ENCODE measurements at places on chromosomes 2 and 18. TPM values are rescaled to one million over a fixed set of nuclear protein-coding genes. Genes with fewer than 3 reads are reported as not detected.

GRCh38 chr2:88452980-88453582 is 588 bp upstream of the FOXI3 start:
- DNase-seq = no peak

DNA sequence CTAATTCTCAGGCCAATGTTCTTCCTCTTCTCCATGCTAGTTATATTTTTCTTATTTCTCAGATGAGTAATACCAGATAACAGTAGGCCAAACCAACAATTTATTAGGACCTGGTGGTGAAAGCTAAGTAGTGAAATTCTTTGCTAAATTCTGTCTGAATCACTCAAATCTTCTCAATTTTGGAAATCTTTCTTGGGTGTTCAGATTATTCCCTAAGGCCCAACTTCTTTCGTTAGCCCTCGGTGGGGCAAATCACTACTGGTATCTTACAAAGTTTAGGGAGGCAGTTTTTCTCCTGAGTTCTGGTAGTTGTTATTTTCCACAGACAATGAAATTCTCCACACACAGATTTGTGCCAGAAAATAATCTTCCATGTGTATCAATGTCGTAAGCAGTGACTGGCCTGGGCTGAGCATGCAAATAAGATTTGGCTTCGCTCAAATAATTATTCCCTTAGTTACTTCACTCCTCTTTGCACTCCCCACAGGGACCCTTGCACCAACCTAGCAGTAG is 443.5 kb upstream of the SLC14A2 start:
- DNase-seq = no peak

GRCh38 chr2:118223992-118224894 is 136.0 kb downstream of the INSIG2 start:
- DNase-seq = no peak

GRCh38 chr2:177260379-177260778 is 4.1 kb downstream of the NFE2L2 start:
- DNase-seq = no peak

DNA sequence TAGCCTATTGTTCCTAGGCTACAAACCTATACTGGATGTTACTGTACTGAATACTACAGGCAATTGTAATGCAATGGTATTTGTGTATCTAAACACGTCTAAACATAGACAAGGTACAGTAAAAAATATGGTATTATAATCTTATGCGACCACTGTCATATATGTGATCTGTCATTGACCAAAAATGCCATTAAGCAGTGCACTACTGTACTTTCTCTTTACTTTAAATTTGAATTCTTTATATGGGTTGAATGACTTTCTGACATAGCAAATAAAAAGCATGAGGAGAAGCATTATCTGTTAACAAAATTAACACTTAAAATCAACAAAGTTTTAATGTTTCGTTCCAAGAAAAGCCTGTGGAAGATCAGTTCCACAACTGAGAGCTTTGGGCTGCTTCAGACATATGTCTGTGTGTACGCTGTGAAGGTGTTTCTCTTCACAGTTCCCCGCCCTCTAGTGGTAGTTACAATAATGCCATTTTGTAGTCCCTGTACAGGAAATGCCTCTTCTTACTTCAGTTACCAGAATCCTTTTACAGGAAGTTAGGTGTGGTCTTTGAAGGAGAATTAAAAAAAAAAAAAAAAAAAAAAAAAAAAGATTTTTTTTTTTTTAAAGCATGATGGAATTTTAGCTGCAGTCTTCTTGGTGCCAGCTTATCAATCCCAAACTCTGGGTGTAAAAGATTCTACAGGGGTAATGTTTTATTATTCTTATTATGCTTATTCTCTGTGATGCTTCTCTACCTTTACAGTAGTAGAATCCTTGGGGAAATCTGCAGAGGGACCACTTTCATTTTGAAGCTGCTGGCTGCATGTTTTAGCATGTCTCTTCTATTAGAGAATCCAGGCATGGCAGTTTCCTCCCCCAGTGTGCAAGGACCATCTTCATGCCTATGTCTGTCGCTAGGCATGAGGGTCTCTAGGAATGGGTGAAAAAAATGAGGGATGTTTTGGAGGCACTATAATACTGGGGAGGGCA is 54.5 kb downstream of the SCN2A start:
- peak; percentile 94 for DNase-seq

GRCh38 chr2:236840215-236840614 is 245.5 kb upstream of the COPS8 start:
- DNase-seq = no peak

DNA sequence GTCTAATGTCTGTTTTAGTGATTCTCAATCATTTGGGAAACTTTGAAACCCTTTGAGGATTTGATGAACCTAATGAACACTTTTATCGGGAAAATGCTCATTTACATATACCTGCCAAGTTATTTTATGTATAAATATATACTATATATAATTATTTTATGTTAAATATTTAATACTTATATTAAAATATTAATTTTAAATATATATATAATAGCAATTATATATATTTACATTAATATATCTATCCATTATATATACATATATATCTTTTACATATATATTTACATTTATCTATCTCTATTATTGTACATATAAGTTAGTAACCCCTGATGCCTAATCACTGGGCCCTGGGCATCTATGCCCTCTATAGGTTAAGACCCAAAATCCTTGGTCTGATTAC is 763.3 kb upstream of the FSHR start:
- DNase-seq = no peak

- DNase-seq = no peak
These were observed 47.6 kb upstream of the PTH2R start for GRCh38 chr2:208358758-208359631.

- no peak for DNase-seq
These were observed 1613.3 kb upstream of the PIK3C3 start for GRCh38 chr18:40341701-40342100.

DNA sequence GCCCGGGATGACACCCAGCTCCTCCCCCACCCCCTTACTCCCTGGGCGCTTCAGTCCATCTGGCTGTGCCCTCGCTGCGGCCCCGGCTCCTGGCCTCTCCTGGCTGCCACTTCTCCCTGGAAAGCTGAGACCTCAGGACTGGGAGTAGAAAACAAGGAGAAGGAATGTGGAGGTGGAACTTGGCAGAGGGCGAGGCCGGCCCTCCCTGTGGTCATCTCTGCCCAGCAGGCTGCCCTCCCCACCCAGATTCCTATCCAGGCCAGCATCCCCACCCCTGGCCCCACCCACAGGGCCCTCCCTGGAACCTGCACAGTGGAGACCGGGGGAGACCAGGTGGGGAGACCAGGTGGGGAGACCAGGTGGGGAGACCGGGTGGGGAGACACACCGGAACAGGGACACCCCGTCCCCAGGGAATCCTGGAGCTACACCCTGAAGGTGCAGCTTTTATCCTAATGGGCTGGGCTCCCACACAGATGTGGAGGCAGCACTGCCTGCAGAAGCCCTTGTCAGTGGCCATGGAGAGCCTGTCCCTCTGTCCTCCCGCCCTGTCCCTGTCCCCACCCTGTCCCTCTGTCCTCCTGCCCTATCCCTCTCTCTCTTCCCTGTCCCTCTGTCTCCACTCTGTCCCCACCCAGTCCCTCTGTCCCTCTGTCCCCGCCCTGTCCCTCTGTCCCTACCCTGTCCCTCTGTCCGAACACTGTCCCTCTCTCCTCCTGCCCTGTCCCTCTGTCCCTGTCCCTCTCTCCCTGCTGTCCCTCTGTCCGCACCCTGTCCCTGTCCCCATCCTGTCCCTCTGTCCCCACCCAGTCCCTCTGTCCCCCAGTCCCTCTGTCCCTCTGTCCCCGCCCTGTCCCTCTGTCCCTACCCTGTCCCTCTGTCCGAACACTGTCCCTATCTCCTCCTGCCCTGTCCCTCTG is 157.1 kb downstream of the PXDN start:
- no peak for DNase-seq

DNA sequence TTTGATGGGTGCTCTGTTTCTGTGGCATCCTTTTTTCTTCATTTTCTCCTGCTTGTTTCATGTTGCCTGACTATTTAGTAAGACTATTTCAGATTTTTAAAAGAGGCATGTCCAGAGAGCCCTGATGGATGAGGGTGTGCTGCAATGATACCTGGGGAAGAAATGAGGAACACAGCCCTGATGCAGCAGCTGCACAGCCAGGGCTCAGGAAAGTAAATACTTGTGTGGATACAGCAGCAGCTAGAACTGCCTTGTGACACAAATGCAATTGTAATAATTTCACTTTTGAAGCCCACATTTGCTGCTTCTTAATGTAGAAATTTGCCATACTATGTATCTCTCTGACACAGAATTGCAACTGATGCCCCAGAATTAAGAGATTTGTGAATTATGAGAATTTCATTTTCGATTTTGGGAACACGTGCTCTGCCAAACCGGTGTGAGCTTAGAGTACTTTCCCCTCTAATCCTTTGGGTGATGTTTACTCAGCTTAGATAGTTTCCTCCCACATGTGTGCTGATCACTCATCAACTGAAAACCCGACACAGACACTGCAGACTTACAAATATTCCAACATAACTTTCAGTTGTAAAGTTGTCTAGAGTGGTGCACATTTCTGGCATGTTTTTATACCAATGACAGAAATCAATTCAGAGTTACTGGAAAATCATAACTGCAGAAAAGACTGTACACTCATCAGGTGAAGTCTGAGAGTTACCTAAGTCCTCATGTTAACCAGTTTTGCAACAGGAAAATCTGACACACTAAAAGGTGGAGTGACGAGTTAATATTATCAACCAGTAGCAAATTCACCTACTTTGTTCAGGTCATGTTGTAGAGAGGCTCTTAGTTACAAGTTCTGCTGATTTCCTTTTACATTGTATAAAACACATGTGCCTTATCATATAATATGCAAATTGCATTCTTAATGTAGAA is 383.4 kb downstream of the CBLN2 start:
- DNase-seq = no peak

DNA sequence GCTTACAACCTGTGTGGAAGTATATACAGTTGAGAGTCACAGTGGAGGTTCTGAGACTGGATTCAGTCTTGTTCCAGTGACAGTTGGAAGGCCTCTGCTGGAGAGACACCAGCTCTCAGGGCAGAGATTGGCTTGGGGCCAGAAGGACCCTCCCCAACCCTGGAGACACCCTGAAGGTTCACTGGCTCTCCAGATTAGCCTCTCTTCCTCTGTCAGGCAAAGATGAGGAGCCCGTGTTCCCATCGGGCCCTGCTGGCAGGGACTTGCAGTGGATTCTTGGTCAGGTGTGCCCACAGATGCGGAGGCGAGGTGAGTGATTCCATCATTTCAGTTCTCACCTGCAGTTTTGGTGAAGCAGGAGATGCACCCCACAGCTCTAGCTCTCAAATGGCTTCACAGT is 78.6 kb downstream of the FAM210A start:
- DNase-seq = no peak

- peak; percentile 55 for DNase-seq
These were observed 276.4 kb downstream of the RPIA start for GRCh38 chr2:88967844-88968243.

DNA sequence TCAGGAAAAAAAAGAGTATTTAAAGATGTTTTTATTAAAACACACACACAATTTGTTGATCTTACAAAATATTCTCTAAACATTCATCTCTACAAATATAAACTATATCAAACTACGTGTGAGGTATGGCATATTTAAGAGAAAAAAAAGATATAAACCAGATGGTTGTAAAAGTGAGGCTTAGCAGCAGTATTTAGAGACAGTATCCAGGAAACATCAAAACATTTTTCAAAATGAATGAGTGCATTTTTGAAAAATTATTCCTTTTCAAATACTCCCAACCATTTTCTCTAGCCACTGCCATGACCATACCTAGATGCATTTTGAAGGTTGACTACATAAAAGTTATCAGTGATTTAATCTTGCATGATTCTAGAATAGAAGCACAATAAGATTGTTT is 38.2 kb upstream of the RAB27B start:
- no peak for DNase-seq

GRCh38 chr2:218658671-218659257 is 659 bp downstream of the ZNF142 start:
- peak; percentile 58 for DNase-seq

DNA sequence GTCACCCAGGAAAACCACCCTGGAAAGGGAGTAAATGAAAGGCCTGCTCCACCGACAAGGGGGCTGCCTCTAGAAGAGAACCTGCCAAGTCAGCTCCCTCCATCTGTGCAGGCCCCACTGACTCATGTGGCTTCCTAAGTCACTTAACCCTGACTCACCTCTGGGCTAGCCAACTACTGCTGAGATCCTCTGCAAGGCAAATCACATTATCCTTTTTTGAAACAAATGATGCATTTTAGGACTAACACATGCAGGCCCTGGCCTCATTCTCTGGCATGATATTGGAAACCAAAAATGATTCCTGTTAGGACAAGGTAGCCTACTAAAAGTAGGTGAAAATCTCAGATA is 474.6 kb downstream of the EPHA4 start:
- DNase-seq = peak; percentile 82

GRCh38 chr18:46013484-46014189 is 46.5 kb upstream of the EPG5 start:
- no peak for DNase-seq

GRCh38 chr2:123502931-123503330 is 522.2 kb upstream of the CNTNAP5 start:
- DNase-seq = peak; percentile 62

The ZNF385B gene
- 3.2 TPM for total RNA-seq

The PLCD4 gene
- 1.7 TPM for total RNA-seq

The ALKAL2 gene
- total RNA-seq = not detected

The PRPF40A gene
- 101 TPM for total RNA-seq

The GPR39 gene
- 6.9 TPM for total RNA-seq

The STK16 gene
- total RNA-seq = 20.4 TPM

The HRH4 gene
- not detected for total RNA-seq

The SPAG16 gene
- total RNA-seq = 15.4 TPM

The PPIG gene
- 24.0 TPM for total RNA-seq

The TFPI gene
- total RNA-seq = not detected
